ENCODE measurements at places on chromosomes 4 and X.

- no peak for DNase-seq
Observed at GRCh38 chr4:26609391-26609790, 25.5 kb downstream of the TBC1D19 start.

GRCh38 chr4:147839663-147840062 is 107.8 kb downstream of the ARHGAP10 start:
- DNase-seq, result no peak

- no peak for DNase-seq
Observed at GRCh38 chrX:149903889-149904748, 23.1 kb downstream of the MAGEA8 start.

- no peak for DNase-seq
Observed at GRCh38 chr4:909821-910220, 22.3 kb downstream of the GAK start.

- DNase-seq, result no peak
Observed at GRCh38 chr4:80010316-80010715, 62.7 kb downstream of the ANTXR2 start.

DNA sequence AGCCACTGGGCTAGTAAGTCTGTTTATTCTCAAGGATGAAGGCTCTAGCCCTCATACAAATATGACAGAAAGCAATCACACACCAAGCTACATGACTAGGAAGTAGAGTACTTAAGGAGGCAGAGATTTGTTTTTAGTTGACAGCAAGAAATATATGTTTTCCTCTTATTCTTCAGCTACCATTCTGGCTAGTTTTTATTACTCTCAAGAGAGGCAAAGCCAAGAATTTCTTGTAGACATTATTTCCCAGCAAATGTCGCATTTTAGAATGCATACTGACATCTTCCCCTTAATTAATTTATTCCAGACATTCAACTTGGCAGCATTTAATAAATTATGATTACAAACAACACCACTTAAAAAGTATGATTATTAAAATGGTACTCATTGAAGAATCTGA is 23.4 kb upstream of the FAM9C start:
- DNase-seq, result no peak

DNA sequence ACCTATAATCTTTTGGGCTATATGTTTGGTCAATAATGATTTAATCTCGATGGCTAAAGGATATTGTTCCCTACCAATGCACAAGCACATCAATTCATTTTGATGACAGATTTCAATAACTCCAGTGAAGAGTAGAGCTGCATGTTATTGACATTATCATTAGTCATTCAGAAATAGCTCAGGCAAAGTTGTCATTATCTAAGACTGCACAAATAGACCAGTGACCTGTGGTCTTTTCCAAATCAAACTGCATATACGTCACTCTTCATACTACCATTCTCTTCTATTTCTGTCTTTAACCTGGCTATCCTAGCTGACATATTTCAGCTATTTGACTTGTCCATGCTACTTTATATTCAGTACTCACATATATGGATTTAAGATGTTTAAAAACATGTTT is 1050.8 kb downstream of the C4orf33 start:
- no peak for DNase-seq

GRCh38 chrX:76802708-76803107 is 375.2 kb downstream of the MAGEE1 start:
- DNase-seq, result no peak

GRCh38 chr4:174375422-174375821 is 91.7 kb downstream of the CEP44 start:
- DNase-seq, result no peak

DNA sequence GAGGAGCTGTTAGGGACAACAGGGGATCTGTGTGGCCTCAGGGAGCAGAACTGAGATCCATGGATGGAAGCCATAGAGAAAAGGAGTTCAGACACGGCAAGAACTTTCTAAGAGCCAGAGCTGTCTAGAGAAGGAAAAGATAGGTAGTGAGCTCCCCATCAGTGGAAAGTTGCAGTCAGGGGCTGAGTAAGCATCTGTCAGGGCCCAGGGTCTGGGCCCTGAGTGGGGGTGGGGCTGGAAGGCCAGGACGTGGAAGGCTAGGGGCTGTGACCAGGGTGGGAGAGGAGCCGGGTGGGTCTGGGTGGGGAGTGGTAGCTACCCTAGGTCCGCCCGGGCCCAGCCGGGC is 324 bp upstream of the MSN start:
- no peak for DNase-seq

- no peak for DNase-seq
Observed at GRCh38 chrX:24985120-24985519, 30.6 kb downstream of the ARX start.

DNA sequence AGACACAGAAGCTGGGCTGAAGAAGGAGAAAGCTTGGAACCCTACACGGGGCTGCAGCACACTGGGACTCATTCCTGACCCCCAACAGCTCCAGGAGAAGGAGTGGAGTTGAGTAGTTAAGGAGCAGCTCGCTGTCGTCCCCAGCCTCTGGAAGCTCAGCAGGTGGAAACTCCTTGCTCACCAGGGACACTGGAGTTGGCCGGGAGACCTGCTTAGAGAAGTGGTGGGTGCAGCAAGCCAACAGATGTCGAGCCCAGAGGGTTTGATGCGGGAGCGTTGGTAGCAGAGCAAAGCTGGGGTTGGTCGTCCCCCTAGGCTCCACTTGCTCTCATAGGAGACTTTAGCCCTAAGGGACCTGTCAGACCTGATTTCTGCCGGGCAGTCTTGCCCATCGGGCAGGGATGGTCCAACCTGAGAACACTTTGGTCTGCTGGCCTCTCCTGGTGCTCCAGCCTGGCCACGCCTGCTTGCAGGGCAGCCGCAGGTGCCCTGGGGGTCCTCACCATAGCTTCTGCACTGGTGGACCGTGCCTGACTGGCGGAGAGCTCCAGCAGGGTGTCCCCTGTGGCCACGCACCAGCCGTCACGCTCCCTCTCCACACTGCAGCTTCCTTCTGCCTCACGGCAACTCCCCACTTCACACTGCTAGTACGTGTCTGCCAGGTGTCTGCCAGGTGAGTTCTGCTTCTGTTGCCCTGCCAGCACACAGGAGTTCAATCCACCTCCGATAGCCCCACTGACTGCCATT is 353.7 kb downstream of the GASK1B start:
- no peak for DNase-seq

GRCh38 chr4:81562093-81562492 is 90.4 kb upstream of the RASGEF1B start:
- no peak for DNase-seq

GRCh38 chr4:106314960-106315359 is 1.0 kb downstream of the TBCK start:
- no peak for DNase-seq

DNA sequence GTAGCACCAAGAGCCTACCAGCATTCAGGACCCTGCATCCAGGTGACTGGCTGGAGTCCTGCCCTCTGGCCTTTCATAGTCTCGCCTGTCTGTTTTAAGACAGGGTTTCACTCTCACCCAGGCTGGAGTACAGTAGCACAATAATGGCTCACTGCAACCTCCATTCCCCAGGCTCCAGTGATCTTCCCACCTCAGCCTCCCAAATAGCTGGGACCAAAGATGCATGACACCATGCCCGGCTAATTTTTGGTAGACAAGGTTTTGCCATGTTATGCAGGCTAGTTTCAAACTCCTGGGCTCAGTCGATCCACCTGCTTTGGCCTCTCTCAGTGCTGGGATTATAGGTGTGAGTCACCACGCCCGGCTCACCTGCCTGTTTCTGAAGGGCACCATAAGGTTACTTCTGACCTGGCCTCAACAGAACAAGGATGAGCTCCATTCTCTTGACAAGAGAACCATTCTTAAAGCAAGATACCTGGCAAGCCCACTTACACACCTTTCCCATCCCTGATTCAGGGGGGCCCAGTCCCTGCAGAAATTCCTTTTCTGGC is 6.7 kb downstream of the RPS4X start:
- DNase-seq, result no peak

DNA sequence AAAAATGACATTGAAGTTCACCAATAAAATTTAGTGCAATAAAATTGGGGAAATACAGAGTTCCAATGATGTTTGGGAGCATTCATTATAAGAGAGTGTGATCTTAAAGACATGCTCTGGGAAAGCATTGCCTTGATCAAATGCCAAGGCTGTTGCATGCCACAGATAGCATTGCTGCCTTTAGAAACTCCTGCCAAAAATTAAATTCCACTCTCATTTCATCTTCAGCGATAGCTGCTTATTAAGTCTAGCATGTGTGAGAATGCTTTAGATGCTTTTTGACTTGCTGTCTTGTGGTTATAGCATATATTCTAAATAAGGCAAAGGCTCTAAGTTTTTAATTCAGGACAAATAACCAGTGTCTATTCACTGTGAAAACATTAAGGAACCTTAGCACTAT is 49.3 kb downstream of the NPNT start:
- DNase-seq, result peak; percentile 90

GRCh38 chr4:63678358-63678931 is 730.8 kb downstream of the TECRL start:
- no peak for DNase-seq

DNA sequence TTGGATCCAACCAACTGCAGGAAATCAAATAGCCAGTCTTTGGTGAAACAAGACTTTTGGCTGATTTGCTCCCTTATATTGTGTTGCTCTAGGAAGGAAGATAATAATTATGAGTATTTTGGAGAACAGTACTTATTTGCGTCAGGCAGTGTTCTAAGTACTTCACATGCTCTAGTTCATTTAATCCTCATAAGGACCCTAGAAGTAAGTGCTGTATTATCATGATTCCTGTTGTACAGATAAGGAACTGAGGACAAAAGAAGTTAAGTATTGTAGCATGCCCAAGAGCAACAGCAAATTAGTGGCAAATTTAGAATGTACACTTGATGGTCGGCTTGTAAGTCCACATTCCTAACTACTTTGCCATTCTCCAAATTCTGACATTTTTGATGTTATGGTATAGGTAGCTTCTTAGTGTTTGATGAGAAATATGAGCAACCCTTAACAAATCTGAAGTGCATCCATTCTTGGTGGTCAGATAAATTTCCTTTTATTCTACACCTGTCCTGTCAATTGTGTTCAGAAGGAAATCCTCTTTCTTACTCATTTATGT is 72.0 kb downstream of the SPRY1 start:
- DNase-seq, result no peak

DNA sequence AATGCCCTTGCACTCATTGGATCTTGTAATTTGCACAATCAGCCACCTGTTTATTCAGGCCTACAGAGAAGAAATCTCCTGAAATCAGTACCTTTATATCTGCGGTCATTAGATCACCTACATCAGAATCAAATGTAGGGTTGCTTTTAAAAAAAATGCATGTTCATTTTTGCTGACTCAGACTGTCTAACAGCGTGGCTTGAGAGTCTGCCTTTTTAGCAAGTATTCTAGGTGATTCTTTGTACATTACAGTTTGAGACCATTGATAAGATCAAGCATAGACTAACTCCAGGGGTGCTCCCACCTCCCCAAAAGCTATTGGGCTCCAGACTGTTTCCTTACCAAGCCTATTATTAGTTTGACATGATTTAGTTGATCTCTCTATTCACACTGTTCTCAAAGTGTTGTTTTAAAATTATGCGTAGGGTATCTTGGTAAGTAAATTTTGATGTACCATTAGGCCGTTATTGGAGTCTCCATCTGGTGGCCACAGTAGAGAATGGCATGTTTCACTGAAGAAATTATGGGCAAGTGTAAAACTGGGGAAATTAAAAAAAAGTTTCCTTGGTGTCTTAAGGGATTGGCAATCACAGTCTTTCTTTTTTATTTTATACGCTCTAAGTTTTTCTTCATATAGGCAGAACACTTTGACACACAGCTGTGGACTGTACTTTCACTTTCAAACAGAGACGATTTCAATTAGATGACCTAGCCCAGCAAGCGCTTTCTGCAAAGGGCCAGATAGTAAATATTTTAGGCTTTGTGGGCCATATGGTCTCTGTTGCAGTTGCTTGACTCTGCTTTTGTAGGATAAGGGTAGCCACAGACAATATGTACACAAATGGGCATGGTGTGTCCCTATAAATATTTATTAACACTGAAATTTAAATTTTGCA is 33.7 kb upstream of the MSL3 start:
- no peak for DNase-seq

GRCh38 chrX:7119950-7120877 is 27.3 kb upstream of the STS start:
- no peak for DNase-seq

DNA sequence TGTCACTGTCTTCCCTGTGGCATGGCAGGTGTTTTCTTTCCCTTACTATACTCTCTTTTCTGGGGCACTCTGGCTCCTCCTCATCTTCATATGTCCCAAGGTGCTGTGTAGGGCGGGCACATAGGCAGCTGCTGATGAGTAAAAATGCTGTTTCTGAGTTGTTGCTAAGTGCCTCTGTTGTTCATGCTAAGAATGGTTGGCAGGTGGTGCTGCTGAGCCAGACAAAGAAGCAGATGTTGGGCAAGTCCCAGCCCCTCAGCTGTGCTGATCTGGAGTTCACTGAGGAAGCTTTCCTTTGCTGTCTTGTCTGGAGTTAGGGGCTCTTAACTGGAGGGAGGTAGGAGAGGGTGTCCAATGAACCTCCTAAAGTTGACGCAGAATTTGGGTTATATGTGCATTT is 40.6 kb downstream of the HADH start:
- peak; percentile 44 for DNase-seq

- no peak for DNase-seq
Observed at GRCh38 chr4:74087481-74087880, 11.5 kb downstream of the CXCL2 start.

GRCh38 chr4:4655901-4656300 is 114.1 kb upstream of the STX18 start:
- DNase-seq, result no peak

DNA sequence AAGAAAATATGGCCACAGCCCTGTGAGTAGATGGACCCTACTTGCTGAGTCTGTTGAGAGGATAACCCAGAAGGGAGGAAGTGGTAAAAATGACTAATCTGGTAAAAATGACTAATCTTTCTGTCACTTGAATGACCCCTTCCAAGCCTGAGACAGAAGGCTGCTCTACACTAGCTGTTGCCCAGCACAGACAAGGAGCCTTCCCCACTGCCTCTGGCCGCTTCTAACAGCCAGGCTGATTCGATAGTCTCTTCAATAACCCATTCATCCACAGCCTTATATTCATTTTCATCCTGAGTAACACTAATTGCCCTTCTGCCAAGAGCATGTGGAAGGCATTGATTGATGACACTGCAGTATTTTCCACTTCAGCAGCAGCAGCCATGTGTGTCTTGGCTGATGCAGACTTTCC is 18.4 kb downstream of the MAGEB17 start:
- DNase-seq, result peak; percentile 75

DNA sequence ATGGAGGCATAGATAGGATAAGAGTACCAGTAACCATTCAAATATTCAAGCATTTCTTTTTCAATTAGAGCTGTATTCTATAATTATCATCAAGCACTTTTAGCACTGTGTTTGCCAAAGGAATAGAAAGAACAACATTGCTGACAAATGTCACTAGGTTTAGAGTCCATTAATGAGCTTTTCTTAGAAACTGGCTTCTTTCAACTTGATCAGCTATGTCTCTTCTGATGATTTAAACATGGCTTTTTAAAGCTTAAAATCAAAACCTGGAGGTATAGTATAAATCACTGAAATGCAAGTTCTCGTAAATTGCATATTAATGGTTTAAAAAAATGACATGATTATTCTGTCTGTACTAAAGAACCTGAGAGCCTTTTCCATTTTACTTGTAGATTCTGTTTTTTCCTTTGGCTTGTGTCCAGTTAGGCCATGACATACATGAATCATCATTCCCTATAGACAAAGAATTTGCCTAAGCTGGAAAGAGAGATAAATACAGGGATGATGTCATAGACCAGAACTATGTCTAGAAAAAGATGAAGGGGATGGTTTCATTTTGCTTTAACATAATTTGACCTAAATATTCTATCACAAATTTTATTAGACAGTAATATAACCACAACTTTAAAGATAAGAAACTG is 340.1 kb upstream of the CTSO start:
- no peak for DNase-seq

All from GM04503 (cell line).